ENCODE measurements at places on chromosomes 16 and 17.

DNA sequence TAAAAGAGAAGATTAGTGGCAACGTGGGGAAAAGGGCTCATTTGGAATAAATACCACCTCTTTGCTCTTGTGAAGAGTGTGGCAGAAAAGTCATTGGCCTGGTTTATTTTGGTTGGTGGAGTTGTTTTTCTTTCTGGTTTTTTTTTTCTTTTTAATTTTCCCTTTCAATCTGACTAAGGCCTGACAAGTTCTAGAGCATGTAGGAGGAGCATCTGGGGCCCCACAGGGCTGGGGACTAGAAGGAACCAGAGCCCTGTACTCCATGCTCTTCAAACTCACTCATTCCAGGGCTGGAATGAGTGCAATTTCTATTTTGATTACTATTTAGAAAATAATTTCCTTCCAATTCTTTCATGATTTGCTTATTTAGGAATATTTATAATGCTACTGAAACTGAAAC lies 13.3 kb downstream of the IRX5 start:
- H3K27ac ChIP-seq = no peak overlapping the region
- no peaks in the 10 kb centered on the region for H3K36me3 ChIP-seq
- DNase-seq = no peak
- no peak overlapping the region for H3K4me3 ChIP-seq
- H3K27me3 ChIP-seq = peaks cover 13% of the 10 kb centered on the region
- H3K4me1 ChIP-seq = no peaks in the 10 kb centered on the region

- no peak for DNase-seq
- H3K36me3 ChIP-seq = no peaks in the 10 kb centered on the region
- no peak overlapping the region for H3K4me3 ChIP-seq
- H3K27me3 ChIP-seq = no peaks in the 10 kb centered on the region
- H3K4me1 ChIP-seq = no peaks in the 10 kb centered on the region
Observed at GRCh38 chr17:2125013-2125535, 70.2 kb downstream of the HIC1 start.

GRCh38 chr17:43543771-43544575 lies 2.2 kb downstream of the ETV4 start:
- no peaks in the 10 kb centered on the region for H3K27me3 ChIP-seq
- H3K27ac ChIP-seq = peak overlapping the region; percentile 55
- no peak overlapping the region for H3K4me3 ChIP-seq

DNA sequence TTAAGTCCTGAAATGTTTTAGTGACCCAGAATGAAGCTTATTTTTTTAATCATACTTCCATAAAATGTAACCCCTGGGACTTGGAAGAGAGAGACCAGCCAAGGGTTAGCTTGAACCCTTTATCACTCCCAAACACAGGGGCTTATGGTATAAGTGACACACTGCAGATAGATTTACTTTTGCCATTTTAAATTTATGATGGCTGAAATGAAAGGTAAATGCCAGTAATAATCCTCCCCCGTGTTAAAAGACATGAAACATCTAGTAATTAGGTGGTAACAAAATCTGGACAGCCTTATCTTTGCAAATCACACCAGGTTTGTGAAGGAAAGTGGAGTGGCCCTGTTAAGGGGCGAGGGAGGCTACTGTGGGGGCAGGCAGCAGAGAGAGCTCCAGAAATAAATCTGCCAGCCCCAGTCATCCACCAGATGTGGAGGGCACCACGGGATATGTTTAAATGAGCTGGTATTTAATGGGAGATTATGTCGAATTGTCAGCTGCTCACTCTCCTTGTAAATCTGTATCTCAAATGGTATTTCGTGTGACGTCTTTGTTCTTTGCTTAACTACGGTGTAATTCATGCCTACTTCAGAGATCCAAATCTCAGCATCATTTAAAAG lies 326.5 kb downstream of the WWOX start:
- H3K4me3 ChIP-seq = no peak overlapping the region
- no peak overlapping the region for H3K27ac ChIP-seq
- DNase-seq = no peak
- no peaks in the 10 kb centered on the region for H3K27me3 ChIP-seq

GRCh38 chr17:39231591-39232551 lies 6.1 kb upstream of the STAC2 start:
- DNase-seq = no peak
- no peaks in the 10 kb centered on the region for H3K36me3 ChIP-seq
- H3K4me1 ChIP-seq = no peaks in the 10 kb centered on the region
- H3K27me3 ChIP-seq = no peaks in the 10 kb centered on the region

GRCh38 chr17:31825961-31826691 lies 32.9 kb downstream of the COPRS start:
- H3K36me3 ChIP-seq = no peaks in the 10 kb centered on the region
- no peak for DNase-seq
- H3K4me1 ChIP-seq = no peaks in the 10 kb centered on the region
- no peaks in the 10 kb centered on the region for H3K27me3 ChIP-seq
- H3K4me3 ChIP-seq = no peak overlapping the region

DNA sequence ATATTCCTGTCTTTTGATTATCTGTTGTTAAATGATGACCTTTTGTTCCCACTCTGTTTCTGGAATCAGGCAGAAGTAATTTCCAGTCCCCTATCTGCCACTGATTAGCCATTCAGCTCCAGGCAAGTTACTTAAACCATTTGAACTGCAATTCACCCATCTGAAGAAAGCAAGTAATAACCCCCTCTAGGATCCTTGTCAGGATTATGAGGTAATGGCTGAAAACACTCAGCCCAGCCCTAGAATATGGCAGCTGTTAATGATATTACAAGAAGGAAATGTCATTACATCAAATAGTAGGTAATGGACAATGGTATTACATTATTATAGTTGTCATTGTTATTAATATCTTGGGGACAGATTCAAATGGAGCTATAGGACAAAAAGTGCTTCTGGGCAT lies 16.0 kb upstream of the SLC47A1 start:
- no peaks in the 10 kb centered on the region for H3K36me3 ChIP-seq
- DNase-seq = no peak
- H3K27me3 ChIP-seq = no peaks in the 10 kb centered on the region
- no peak overlapping the region for H3K27ac ChIP-seq
- H3K4me1 ChIP-seq = no peaks in the 10 kb centered on the region

- DNase-seq = peak; percentile 59
- no peaks in the 10 kb centered on the region for H3K27me3 ChIP-seq
- no peaks in the 10 kb centered on the region for H3K36me3 ChIP-seq
- no peak overlapping the region for H3K4me3 ChIP-seq
- H3K4me1 ChIP-seq = peaks cover 43% of the 10 kb centered on the region
- peak overlapping the region; percentile 56 for H3K27ac ChIP-seq
Observed at GRCh38 chr16:72947379-72948237, 100.3 kb downstream of the ZFHX3 start.

DNA sequence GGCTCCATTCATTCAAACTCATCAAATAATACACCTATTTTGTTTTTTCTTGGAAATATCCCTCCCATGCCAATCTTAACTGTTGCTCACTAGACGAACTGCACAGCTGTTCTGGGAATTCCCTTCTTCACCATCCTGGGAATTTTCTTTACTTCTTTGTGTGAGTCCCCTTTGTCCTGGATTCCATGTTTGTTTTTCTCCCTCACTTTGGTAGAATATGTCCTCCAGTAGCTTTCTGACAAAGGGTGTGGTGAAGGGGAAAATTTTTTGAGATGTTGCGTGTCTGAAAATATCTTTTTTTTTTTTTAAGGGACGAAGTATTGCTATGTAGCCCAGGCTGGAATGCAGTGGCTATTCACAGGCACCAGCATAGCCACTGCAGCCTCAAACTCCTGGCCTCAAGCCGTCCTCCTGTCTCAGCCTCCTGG lies 17.2 kb upstream of the UTP6 start:
- H3K4me3 ChIP-seq = no peak overlapping the region
- no peaks in the 10 kb centered on the region for H3K4me1 ChIP-seq
- no peaks in the 10 kb centered on the region for H3K36me3 ChIP-seq
- no peak overlapping the region for H3K27ac ChIP-seq
- DNase-seq = no peak

DNA sequence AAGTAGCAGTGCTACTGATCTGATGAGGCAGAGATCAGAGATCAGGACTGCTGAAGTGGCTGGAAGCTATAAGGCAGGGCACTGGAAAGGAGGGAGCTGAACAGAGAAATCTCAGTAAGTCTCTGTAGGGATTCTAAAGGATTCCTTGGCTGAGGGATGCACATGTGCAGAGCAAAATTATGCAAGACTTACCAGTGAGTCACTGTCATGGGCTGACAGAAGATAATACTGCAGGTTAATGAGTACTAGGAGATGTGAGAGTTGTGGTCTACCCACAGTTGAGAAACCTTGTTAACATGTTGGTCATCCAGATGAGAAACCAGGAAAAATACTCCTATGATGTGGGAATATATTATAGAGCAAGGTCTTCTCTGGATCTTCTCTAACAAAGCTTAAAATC lies 378.1 kb downstream of the HAPSTR1 start:
- H3K27ac ChIP-seq = no peak overlapping the region
- H3K4me3 ChIP-seq = no peak overlapping the region

DNA sequence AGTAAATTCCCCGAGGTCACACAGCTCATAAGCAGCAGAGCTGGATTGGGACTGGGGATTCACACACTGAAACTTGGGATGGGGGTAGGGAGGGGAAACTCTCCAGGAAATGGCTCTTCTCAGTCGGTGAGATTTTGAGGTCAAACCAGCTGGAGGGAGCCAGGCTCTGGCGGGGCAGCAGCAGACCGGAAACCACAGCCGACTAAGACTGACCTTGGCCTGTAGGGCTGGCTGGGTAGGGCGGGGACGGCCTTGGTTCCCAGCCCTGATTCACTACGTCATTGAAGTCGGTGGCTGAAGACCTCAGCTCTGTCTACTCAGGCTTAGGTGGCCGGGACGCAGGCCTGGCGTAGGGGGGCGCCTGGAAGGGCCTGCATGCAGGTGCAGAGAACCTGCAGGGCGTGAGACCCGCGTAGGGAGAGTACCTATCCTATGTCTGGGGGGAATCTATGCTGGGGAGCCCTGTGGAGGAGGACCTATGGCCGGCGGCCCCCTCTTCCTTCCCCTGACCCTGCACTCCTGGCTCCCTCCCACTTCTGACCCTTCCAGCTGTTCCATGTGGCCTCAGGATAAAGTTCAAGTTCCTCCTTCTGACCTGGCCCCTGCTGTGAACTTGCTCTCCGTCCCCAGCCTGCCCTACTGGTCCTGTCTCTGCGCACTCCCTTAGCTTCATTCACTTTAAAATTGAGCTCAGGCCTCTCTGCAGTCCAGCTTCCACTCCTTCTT lies 11.9 kb upstream of the SLC4A1 start:
- H3K4me1 ChIP-seq = no peaks in the 10 kb centered on the region
- no peak overlapping the region for H3K4me3 ChIP-seq
- no peaks in the 10 kb centered on the region for H3K36me3 ChIP-seq
- DNase-seq = peak; percentile 73
- peak overlapping the region; percentile 57 for H3K27ac ChIP-seq
- no peaks in the 10 kb centered on the region for H3K27me3 ChIP-seq

DNA sequence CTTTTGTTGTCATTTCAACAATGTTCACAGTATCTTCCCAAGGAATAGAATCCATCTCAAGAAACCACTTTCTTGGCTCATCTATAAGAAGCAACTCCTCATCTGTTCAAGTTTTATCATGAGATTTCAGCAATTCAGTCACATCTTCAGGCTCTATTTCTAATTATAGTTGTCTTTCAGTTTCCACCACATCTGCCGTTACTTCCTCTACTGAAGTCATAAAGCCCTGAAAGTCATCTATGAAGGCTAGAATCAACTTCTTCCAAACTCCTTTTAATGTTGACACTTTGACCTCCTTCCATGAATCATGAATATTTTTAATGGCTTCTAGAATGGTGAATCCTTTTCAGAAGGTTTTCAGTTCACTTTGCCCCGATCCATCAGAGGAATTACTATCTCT lies 102.1 kb downstream of the CDH13 start:
- no peak overlapping the region for H3K27ac ChIP-seq
- no peaks in the 10 kb centered on the region for H3K36me3 ChIP-seq
- H3K4me1 ChIP-seq = no peaks in the 10 kb centered on the region
- no peaks in the 10 kb centered on the region for H3K27me3 ChIP-seq
- no peak overlapping the region for H3K4me3 ChIP-seq

- H3K4me3 ChIP-seq = no peak overlapping the region
- no peak overlapping the region for H3K27ac ChIP-seq
- H3K4me1 ChIP-seq = no peaks in the 10 kb centered on the region
Observed at GRCh38 chr17:44932096-44932786, 15.3 kb downstream of the KIF18B start.

DNA sequence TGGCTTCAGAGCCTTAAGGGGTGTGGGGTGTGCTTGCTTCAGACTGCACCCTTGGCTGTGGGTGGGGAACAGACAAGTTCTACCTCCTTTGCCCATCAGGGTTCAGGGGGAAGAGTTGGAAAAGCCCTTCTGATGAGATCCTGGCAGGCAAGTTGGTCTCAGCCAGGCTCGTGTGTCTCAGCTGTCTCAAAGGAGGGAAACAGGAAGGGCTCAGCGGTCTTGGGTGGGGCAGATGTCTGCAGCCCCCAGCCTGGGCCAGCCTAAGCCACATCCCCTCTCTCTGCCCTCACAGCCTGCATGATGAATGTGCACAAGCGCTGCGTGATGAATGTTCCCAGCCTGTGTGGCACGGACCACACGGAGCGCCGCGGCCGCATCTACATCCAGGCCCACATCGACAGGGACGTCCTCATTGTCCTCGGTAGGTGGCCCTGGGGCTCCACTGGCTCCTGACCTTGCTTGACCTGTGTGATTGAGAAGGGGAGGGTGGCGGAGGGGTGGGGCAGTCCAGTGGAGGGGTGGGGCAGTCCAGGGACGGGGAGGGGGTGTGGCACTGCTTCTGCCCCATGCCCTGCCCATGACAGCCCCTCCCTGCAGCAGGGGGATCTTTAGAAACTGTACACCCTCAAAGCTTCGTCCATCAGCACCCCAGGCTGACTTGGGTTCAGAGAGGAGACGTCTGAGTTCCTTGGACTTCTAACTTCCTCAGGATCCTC lies 199.5 kb downstream of the PRKCB start:
- H3K4me1 ChIP-seq = no peaks in the 10 kb centered on the region
- H3K27ac ChIP-seq = no peak overlapping the region
- DNase-seq = no peak
- no peaks in the 10 kb centered on the region for H3K36me3 ChIP-seq
- no peaks in the 10 kb centered on the region for H3K27me3 ChIP-seq

GRCh38 chr16:65731833-65732232 lies 610.0 kb upstream of the CDH11 start:
- no peak for DNase-seq
- no peaks in the 10 kb centered on the region for H3K4me1 ChIP-seq
- no peak overlapping the region for H3K4me3 ChIP-seq
- no peak overlapping the region for H3K27ac ChIP-seq
- H3K27me3 ChIP-seq = no peaks in the 10 kb centered on the region
- no peaks in the 10 kb centered on the region for H3K36me3 ChIP-seq

GRCh38 chr17:53932386-53932785 lies 109.7 kb downstream of the KIF2B start:
- H3K27me3 ChIP-seq = no peaks in the 10 kb centered on the region
- H3K27ac ChIP-seq = no peak overlapping the region
- H3K4me1 ChIP-seq = no peaks in the 10 kb centered on the region

GRCh38 chr16:79703066-79703465 lies 102.5 kb upstream of the MAF start:
- DNase-seq = no peak
- H3K4me1 ChIP-seq = no peaks in the 10 kb centered on the region
- no peaks in the 10 kb centered on the region for H3K36me3 ChIP-seq
- H3K4me3 ChIP-seq = no peak overlapping the region
- H3K27ac ChIP-seq = no peak overlapping the region
- no peaks in the 10 kb centered on the region for H3K27me3 ChIP-seq
